ENCODE measurements at places on chromosomes 5 and 9.

DNA sequence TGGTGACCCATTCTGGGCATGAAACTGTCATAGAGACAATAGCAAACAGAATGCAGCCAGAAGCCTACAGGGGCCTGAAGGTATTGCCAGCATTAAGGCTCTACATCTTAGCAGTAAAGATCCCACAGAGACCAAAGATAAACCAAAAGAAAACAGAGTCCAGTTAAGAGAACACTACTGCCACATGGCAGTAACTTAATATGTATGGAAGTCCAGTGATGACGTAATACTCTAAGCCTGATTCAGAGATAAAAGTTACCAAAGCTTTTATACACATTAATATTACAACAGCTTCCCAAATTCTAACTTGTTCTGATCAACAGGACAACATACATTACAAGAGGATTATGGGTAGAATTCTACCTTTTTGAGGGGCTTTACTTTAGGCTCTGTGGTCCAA, 371.5 kb downstream of the PRELID2 start:
- no peak for DNase-seq

GRCh38 chr5:67774786-67775185, 440.8 kb upstream of the PIK3R1 start:
- no peak for DNase-seq

DNA sequence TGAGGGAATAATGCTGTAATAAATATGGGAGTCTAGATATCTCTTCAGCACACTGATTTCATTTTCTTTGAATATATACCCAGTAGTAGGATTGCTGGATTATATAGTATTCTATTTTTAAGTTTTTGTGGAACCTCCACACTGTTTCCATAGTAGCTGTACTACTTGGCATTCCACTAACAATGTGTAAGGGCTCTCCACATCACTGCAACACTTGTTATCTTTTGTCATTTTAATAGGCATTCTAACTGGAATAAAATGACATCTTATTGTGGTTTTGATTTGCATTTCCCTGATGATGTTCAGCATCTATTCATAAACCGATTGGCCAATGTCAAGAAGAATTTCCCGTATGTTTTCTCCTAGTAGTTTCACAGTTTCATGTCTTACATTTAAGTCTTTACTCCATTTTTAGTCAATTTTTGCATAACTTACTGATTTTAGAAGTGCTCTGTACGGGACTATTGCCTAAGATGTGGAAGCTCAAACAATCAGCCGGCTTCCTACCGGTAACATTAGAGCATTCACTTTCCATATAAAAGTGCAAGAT, 1078.8 kb downstream of the TAF11L14 start:
- no peak for DNase-seq

GRCh38 chr9:96649620-96650324, 5.3 kb downstream of the PRXL2C start:
- no peak for DNase-seq

DNA sequence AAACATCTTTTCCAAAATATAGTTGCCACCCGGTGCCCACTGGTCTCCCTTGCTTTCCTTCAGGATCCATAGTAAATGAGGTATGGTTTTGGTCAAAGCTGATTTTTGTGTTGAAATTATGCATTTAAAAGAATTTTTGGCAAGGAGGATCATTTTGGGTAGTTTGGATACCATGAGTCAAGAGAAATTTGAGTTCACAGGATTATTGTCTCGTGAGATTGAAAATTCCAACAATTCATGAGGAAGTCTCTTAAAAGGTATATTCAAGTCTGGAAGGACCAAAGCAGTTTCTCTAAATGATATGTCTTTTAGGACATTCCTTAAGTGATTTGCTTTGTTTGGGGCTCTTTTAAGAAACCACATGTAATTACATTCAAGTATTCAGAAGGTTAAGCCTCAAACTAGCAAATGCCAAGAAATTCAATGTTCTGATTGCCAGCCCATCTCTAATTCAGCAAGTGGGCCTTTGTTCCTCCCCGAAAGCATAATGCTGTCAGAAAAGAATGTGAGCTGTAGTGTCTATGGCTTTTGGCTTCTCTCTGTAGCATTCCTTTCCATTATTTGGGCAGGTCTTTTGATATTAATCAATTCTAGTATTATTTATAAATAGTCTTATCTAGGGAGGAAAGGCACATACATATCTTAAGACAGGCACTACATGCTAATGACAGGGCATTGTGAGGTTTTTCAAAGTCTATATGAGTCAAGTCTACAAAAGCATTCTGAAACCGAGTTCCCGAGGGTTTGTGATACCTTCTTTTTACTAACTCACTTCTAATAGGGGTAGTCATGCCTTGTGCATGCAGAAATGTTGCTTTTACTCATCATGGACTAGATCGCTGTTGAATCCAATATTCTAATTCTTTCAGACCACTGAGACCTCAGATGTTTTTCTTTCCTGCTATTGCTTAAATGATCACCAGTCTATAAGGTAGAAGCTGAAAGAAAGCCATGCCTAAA, 453.9 kb downstream of the ENC1 start:
- DNase-seq: no peak

DNA sequence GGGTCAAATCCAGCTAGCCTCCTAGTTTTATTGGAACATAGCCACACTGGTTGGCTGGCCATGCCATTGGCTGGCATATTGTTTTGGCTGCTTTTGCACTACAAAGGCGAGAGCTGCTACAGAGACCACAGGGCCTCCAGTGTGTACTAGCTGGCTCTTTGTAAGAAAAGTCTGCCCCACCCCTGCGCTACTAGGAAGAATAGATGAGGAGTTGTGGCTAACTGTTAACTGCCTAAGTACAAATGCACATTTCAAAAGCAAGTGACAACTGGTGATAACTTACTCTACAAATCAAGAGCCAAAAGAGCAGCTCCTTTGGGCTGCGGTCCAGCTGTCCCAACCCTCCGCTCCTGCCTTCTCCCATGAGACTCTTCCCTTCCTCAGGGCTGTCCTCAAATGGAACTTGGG, 63.9 kb downstream of the SERINC5 start:
- no peak for DNase-seq

DNA sequence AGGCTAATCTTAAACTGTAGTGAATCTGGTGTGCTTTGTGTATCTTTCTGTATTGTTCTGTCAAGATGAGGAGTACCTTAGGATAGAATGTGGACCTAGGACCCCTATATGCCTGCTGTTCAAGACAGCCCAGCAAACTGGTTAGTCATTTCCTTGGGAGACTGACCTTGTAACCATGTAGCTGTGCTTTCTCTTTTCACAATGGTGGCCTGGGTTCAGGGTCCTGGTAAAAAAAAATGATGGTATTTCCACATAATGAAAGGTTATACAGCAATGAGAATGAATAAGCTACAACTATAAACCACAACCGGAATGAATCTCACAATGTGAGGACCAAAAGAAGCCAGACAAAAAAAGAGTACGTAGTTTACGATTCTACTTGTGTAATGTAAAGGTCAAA, 36.4 kb upstream of the F2RL1 start:
- no peak for DNase-seq

- DNase-seq: no peak
Observed at GRCh38 chr5:107542428-107542827, 128.3 kb downstream of the EFNA5 start.

- no peak for DNase-seq
Observed at GRCh38 chr9:117734082-117734481, 29.9 kb downstream of the TLR4 start.

DNA sequence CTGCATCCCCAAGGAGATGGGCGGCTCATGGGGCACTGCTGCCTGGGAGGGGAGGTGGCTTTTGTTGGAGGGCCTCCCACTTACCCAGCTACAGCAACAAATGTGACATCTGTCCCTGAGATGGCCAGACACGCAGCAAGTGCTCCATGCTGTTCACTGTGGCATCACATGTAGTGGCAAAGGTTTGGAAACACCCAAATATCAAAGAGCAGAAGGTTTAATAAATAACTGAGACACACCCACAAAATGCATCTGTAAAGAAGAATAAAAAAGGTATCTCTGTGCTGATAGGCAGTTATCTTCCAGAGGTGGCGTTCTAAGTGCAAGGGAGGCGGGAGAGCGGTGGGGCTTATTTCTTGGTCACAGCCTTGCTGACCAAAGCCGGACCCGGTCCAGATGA, 23.3 kb upstream of the CLPTM1L start:
- DNase-seq: no peak

- DNase-seq: no peak
Observed at GRCh38 chr5:68149189-68149588, 66.4 kb upstream of the PIK3R1 start.

DNA sequence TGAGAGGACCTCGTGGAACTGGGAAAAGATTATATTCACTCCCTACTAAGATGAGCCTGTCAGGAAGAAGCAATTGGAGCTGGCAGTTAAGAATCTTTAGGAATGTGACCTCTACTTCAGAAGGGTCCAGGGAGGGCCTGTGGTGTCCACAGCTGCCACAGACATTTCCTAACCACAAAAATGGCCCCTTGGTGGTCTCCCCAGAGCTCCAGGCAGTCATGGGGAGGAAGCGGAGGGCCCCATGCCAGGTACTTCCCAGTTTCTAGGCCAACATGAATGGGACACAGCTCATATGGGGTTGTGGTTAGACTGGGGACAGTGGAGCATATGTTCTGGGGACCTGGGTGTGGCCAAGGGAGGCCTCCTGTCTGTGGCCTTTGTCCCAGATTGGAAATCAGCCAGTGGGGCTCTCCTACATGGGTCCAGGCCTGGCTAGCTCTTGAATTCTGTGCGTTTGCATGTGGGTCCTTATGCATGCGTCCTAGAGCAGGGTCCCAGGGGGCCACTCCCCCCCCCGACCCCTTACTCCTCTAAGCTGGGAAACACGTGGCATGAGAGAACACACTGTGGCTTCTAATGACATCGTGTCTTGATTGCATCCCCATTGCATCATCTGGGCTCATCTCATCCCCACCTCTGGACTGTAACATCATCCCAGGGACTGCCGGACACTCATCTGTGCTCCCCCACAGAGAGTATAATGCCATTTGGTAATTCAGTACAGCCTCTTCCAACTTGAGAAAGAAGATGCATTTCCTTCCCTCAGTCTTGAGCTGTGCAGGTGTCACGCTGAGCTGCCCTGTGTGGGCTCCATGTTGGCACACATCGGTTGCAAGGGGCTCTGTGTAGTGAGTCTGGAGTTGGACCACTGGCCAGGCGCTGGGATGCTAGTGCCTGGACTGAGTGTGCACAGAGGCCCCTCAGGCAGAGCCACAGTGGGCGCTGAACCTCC, 31.3 kb downstream of the IRF1 start:
- no peak for DNase-seq

DNA sequence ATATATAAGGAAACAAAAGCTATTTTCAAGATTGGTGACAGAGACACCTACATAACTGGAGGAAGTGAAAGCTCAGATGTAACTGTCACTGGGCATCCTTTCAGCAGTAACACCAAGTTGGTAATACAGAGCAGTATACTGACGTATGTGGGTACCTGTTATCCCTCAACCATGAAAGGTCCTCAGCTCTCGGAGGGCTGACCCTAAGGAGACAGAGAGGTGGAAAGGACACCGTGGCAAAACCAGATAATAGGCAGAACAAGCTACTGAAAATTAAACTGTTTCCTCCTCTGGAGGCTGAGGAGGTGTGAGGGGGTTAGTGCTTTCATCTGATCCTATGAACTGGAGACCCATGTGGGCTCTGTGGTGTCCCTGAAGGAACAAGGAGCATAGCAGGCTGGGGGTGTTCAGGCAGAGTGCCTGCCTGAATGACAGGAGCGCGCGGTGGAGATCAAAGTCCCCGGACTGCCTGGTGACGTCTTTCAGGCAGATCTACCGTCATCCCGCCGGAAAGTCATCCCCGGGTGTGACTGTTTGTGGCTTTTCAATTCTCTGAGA, 130.2 kb upstream of the FSTL4 start:
- DNase-seq: no peak

DNA sequence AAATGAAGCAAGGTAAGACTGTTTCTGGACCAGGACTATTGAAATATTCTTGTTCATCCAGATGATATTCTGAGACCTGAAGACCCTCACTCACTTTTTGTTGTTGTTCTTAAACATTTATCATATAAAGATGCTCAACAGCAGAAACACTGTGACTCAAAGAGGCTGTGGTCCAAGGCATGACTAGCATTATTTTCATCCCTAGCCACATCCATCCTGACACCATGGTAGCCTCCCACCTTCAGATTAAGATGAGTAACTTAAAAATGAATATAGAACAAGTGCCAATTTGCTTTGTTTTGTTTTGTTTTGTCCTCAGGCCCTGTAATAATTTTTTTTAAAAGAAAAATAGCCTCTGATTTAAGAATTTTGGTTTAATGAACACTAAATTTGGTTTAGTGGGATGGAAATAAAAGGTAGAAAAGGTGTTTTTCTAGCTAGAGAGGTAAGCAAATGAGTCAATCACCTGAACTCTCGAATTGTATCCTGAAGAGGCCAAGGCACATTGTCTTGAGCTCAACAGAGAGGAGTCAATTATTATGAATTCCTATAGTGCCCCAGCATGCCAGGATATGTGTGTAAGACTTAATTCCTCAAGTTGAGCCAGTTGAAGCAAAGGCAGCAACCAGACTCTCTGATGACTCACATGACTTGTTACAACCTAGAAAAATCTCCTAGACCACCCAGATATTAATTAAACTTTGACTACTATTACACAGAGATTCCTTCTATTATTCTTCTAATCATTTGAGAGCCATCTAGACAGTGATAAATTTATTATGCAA, 380.1 kb upstream of the TUSC1 start:
- no peak for DNase-seq

DNA sequence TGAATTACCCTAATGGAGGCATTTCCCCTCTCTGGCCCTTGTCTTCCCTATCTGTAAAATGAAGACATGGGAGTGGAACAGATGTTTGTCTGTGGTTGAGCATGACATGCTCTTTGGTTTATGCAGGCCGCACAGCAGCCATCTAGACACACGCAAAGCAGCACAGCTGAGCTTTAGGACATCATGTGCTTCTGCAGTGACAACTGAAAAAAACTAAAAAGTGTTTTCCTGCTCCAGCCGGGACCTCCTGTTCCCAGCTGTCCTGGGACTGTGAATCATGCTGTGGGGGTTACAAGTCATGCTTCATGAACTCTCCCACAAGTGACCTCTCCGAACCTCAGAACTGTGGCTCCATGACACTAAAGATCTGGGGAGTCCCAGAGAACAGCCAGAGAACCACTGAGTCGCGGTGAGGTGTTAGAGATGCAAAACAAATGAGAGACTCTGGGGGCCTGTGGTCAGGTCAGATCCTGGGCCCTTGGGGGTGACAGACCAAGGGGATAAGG, 1.7 kb downstream of the SMIM3 start:
- DNase-seq: no peak

DNA sequence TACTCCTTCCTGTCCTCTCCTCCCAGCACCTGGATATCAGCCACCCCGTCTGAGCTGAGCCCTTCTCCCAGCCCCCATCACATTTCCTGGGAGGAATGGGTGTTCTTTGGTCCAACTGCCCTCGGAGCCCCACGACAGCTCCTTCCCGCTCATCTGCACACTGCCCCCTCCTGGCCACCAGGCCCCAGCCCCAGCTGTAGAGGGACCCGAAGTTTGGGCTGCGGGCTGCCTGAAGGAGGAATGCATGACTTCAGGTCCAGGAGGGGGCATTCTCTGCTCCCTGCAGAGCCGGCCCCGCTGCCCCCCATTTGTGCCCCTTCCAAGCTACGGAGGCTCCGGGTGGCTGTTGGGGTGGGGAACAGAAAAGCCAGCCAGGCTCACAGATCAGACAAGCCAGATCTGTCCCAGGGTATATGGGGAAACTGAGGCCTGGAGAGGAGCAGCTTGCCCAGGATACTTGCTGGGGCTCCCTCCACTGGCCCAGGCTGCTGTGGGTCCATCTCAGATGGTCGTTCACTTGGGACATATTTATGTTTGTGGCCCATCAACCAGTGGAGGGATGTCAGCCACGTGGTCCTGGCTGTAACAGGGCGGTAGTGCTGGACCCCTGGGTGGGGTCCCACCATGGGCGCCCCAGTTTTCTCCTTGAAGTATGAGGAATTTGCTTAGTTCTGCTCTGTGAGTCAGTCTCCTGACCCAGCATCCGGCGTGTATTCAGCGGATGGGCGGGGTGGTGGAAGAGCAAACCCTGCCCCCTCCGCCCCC, 33.1 kb downstream of the DAB2IP start:
- peak; percentile 45 for DNase-seq

All from COLO829 (cell line).